Mammary epithelial cell (primary cell): ENCODE measurements at places on chromosomes 5 and 9. TPM values are rescaled to one million over a fixed set of nuclear protein-coding genes. Genes with fewer than 3 reads are reported as not detected.

DNA sequence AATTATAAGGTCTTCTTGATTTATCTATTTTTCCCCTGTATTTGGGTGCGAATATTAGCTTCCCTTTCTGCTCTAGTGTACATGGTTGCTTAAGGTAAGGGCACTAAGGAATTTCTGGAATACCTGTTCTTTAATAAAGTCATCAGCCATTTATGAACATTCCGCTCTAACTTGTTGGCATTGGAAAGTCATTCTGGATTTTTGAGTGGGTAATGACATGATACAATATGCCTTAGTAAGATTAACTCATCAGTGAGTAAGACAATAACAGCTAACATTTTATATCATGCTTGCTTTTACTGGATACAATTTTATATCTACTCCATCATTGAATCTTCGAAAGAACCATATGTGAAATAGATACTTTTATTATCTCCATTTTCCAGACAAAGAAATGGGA, 196.1 kb downstream of the ARRDC3 start:
- peak; percentile 43 for DNase-seq

- DNase-seq, result no peak
Measured at GRCh38 chr5:77369566-77369965, 122.5 kb downstream of the WDR41 start.

DNA sequence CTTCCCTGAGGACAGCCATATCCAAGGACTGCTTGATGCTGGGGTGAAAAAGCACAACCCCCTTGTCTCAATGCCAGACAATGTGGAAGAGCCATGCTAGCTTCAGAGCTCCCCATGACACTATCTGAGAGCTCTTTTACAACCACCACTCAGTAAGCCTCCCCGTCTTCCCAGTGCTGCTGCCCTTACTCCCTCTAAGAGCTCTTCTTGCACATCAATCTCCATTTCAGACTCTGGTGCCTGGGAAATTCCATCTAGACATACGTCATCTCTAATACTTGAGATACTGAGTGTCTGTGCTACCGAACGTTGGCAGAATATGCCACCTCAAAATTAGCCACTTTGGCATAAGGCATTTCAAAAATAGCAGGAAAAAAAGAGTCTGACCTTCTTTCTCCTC, 94.5 kb downstream of the EDIL3 start:
- no peak for DNase-seq

The PCDHAC2 gene
- total RNA-seq, result 5.8 and 13.1 TPM in 2 replicates

The PRELID2 gene
- total RNA-seq, result 15.8 TPM

DNA sequence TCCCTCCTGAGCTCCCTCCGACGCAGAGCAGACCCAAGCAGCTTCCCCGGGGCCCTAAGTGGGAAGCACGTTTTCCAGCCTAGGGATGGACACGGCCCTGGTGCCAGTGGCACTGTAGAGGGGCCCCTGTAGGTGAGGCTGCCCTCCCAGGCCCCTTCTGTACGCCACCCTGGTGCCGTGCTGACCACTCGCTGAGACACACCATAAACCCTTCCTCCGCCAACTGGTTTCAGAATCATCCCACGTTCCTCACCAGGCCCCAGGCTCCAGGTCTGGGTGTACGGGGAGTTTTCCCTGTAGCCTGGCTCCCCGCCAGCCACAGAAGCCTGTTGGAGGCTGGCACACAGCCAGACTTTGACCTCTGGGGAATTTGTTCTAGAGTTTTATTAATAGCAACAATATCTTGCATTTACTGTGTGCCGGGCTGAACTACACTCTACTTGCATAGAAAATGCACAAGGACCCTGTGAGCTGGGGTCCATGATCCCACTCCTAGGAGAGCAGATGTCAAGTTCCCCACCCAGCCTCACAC, 18.2 kb upstream of the WDR38 start:
- peak; percentile 86 for DNase-seq

- DNase-seq, result no peak
Measured at GRCh38 chr9:105419816-105420597, 27.8 kb upstream of the FSD1L start.
